ENCODE measurements at places on chromosomes 7 and 10.

GRCh38 chr7:68684246-68684839 lies 913.9 kb upstream of the AUTS2 start:
- no peak for DNase-seq

DNA sequence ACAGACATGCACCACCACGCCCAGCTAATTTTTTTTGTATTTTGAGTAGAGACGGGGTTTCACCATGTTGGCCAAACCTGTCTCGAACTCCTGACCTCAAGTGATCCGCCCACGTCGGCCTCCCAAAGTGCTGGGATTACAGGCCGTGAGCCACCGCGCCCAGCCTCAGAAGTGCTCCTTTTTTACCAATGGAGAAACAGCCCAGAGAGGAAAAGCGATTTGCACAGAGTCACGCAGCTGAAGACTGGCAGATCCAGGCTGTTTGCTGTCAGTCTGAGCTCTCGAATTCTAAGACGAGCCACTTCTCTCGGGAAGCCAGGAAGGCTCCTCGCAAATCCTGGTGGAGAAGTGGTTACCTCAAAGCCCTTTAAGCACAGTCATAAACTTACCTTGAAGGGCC lies 57.4 kb upstream of the SDK1 start:
- DNase-seq, result no peak

DNA sequence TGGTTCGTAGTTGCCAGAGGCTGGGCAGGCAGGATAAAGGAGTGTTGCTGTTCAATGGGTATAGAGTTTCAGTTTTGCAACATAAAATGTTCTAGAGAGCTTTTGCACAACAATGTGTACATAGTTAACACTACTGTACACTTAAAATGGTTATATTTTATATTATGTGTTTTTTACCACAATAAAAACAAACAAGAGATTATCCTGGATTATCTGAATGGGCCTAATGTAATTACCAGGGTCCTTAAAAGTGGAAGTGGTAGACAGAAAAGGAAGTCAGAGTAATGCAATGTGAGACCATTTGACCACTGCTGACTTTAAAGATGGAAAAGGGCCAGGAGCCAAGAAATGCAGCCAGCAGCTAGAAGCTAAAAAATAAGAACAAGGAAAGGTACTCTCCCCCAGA lies 159.7 kb downstream of the SGMS1 start:
- no peak for DNase-seq

DNA sequence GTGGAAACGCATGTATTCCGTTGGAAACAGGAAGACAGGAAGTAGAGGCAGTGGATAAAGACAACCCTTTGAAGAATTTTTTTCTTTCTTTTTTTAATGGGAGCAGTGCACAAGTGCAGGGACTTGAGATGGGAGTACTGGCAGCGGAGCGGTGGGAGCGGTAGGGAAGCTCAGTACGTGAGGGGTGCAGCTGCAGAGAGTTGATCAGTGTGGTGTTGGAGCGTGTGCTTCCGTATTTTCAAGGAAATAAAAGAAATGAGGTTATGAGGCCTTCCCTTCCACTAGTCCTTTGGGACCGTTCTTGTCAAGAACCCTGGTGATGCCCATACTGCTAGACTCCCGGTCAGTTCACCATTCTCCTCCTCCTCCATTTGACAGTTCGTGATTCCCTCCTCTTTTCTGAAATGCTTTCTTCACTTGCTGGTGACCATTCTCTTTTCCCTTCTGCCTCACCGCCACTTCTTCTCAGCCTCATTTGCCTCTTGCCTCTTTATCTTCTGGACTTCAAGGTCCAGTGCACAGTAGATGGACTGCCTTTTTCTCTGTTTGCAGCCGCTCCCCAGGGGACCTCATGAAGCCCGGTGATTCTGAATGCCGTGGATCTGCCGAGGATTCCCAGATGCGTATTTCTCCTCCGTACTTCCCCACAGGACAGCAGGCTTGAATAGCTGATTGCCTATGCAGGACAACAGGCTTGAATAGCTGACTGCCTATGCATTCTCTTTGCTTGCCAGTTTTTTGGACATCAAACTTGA lies 39.1 kb upstream of the TMEM236 start:
- DNase-seq, result no peak

- DNase-seq, result no peak
Observed at GRCh38 chr10:78899996-78900714, 168.6 kb upstream of the ZMIZ1 start.

GRCh38 chr10:98058295-98058694 lies 27.9 kb upstream of the CRTAC1 start:
- DNase-seq, result no peak

DNA sequence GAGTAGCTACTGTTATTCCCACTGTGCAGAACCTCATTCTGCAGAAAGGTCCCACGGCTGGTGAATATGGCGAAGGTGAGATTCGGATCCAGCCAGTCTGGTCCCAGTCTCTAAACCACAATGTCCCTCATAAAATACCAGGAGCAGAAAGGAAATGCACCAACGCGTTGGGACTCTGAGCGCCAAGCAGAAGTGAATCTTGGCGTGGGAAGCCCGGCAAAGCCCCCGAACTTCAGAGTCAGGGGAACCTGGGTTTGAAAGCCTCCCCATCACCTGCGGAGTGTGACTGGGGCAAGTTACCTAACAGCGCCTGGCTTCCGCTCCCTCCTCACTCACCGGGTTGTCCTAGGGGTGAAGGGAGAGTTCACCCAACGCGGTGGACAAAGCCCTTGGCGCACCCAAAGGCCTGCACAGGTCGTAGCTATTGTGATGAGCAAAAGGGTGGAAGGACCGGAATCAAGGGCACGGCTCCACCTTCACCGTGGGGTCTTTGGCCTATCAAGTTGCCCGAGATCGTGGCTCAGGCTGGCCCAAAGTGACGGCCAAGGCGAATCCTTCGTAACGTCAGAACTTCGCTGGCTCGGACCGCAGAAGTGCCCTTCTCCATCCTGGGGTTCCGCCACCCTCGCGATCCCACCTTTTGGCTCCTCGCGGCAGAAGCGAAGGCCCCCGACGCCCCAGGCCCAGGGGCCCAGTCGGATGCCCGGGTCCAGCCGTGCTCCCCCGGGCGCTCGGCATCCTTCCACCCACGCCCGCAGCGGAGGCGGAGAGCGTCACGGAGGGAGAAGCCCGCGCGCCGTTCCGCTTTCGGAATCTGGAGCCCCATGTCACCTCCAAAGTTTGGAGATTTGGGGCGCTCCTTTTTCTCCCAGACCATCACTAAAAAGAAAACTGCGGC lies 811 bp downstream of the RGS10 start:
- peak; percentile 40 for DNase-seq

DNA sequence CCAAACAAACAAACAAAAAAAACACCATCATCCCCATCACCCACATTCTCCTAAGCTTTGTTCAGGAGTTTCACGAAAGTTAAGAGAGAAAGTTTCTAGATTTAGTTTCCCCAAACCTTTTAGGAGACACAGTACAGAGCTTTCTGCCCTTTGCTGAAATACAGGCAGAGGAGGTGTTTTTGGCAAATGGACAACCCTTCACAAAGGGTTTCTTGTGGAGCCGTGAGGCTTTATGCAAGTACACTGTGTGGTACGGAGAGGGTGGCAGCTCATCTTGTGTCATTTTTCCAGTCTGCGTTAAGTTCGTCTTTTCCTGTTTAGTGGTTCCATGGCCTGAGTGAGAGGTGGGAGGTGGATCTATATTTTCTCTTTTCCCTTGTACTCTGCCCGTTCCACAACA lies 215.5 kb upstream of the PRKCQ start:
- DNase-seq, result no peak

- DNase-seq, result no peak
Observed at GRCh38 chr10:113284635-113285034, 268.2 kb upstream of the HABP2 start.

- DNase-seq, result no peak
Observed at GRCh38 chr10:79585870-79586527, 24.7 kb upstream of the SFTPA1 start.

DNA sequence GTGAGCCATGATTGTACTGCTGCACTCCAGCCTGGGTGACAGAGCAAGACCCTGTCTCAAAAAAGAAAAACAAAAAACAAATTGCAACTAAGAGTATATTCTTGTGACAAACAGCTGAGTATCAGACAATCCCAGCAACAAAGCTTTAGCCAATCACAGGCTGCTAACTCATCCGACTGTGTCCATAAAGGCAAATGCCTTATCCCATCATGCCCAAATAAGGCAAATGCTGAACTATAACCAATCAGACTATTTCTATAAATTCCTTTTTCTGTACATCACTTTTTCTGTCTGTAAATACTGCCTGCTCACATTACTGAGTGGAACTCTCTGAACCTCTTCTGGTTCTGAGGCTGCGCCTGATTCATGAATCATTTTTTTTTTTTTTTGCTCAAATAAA lies 37.5 kb upstream of the TAC1 start:
- DNase-seq, result no peak

DNA sequence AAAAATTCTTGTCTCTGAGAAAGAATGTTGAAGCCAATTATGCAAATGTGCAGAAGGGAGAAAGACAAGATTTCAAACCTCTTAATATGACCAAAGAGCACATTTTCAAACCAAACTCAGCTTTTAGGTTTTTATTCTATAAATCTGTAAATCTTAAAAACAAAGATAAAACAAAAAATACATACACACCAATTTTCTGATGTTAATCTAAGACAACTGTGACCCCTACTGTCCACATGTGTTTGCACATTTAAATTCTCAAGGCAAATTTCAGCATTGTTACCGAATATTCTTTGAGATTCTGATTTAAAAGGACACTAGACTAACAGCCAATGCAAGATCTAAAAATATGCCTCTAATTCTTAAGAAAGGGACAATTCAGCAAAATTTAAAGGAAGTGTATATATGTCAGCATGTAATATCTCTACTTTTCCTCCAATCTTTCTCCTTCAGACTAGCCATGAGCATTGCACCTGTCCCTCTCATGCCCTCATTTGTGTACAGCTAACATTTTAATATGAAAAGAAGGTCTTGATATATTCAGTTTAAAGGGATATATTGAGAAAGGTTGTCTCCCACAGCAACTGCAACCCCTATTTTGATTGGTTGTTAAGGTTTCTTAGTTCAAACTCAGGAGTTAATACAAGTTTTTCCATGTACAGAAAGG lies 417.9 kb downstream of the IPMK start:
- DNase-seq, result no peak

- no peak for DNase-seq
Observed at GRCh38 chr7:104956753-104957450, 57.1 kb upstream of the KMT2E start.

DNA sequence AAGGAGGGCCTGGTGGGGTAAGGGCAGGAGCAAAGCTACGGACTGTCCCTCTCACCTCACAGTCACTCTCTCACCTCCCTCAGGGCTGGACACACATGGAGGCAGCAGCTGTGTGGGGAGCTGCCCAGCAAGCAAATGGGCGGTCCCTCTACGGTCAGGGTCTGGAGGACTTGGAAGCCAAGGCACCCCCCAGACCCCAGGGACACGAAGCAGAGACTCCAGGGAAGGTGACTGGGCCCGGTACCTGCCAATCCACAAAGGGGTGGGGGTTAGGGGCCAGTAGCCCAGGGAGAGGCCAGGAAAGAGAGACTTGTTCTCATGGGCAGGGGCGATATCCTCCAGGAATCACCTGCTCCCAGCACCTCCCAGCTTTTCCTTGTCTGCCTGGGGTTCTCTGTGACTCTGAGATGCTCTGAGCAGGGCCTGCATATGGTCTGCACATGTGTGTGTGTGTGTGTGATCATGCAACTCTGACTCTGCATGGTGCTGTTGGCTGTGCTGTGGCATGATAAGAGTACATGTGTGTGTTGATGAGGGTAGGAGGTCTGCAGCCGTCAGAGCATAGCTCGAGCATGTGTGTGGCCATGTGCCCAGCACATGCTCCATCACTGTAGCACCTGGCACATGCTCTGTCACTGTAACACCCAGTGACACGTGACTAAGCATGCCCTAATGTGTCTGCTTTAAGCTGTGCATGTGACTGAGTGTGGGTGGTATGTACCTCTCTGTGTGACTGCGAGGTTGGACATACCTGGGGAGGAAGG lies 4.6 kb upstream of the LDB3 start:
- DNase-seq, result no peak

- no peak for DNase-seq
Observed at GRCh38 chr10:117597216-117597615, 54.7 kb downstream of the EMX2 start.

DNA sequence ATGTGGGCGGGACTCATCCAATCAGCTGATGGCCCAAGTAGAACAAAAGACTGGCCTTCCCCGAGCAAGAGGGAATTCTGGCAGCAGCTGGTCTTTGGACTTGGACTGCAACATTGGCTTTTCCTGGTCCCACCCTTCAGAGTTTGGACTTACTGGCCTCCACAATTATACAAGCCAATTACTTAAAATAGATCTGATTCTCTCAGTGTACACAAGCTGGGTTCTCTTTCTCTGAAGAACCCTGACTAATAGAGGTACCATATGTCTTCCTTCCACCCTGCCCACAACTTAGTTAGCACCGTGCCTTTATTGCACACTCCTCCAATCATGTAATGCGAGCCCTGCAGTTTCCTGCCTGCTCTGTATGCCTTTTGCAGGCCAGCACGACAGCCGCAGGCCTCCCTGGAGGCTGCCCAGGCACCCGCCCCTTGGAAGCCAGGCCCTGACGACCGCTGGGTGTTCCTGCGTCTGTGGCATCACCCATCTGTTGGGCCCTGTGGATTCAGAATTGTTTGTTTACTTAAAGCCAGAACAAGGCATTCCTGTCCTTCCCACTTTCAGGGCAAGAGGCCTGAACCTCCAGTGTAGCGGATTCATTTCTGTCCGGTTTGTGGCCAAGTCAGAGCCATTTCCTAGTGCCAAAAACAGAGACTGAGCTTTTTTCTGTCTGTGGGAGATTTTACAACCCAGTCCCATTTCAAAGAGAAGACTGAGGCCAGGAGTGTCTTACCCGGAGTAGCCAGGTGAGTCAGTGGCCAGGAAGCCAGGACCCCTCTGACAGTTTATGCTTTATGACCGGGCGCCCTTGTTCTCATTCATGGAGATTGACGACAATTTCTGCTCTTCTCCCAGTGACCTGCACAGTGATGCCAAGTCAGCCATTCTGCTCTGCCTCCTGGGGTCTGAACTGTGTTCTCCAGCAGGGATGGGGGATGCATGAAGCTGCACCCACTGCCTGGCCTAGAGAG lies 968 bp upstream of the INMT start:
- DNase-seq, result no peak

DNA sequence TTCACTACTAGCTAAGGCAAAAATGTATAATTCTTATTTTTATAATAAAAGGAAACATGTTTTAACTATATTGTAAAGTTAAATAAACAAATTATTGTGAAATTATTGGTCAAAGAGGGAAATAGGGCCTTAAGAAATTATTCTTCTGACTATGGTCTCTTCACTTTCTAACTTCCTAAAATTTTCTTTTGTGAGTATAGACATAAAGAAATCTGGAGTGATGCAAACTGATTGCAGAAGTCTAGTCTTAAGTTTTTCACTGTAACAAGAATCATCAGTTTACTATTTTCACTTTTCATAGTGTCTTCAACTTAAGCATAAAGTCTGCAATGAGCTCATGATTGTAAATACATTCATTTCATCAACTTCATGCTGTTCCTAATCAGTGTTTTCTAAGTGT lies 525.4 kb downstream of the TFEC start:
- no peak for DNase-seq

- no peak for DNase-seq
Observed at GRCh38 chr7:1663857-1664651, 6.0 kb upstream of the ELFN1 start.

- DNase-seq, result no peak
Observed at GRCh38 chr10:71964743-71965515, 734 bp downstream of the CHST3 start.

All from activated CD8-positive, alpha-beta memory T cell treated with anti-CD3 and anti-CD28 coated beads for 1 hour (primary cell).